ENCODE measurements at places on chromosomes 1 and 21.

- DNase-seq, result no peak
Measured at GRCh38 chr1:184941410-184941733, 32.9 kb downstream of the NIBAN1 start.

- peak; percentile 18 for DNase-seq
Measured at GRCh38 chr1:39230261-39231190, 26.0 kb downstream of the MACF1 start.

GRCh38 chr1:87928623-87929022, 599.9 kb downstream of the LMO4 start:
- no peak for DNase-seq

GRCh38 chr1:20921285-20921684, 134.2 kb upstream of the HP1BP3 start:
- no peak for DNase-seq

DNA sequence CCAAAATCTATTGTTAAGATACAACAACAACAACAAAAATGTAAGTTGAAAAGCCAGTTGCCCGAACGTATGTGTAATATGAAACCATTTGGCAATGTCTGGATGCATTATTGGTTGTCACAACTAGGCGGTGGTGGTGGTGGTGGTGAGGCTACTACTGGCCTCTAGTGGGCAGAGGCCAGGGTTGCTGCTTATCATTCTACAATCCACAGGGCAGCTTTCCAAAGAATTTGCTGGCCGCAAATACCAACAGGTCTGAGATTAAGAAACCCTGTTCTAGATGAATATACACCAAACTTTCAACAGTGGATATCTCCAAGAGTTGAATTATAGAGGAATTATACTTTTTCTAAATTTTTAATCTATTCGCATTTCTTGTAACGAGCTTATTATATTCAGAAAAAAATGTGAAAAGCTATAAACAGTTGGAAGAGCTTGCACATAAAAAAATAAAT, 26.8 kb upstream of the ZNF697 start:
- DNase-seq, result no peak

Data from activated CD4-positive, alpha-beta T cell treated with anti-CD3 and anti-CD28 coated beads, Interleukin-2, amount 10 ng/mL, durations not matched to agents 7 days and 5 days (primary cell).